Activated gamma-delta T cell treated with Interleukin-2 at 50 U/mL for 16 hours (primary cell): ENCODE measurements at places on chromosomes 6 and 20.

- no peak for DNase-seq
Measured at GRCh38 chr6:85115876-85116275, 334.0 kb upstream of the NT5E start.

DNA sequence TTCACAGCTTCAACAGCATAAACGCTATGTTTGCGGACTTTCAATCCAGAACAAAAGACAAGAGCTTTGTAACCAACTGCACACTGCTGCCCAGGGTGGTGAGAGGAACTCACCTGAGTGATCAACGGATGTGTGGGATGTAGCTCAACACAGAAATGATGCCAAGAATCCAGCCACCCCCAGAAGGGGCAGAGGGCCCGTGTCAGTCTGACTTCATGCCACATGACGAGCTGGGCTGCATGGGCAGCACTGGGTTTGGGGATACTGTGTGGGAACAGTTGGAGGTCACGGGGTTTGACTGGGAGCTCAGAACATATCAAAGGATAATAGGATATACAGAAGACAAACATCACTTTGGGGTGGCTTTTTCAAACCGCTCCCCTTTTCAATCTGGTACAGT, 79.4 kb upstream of the TRAF3IP2 start:
- no peak for DNase-seq

DNA sequence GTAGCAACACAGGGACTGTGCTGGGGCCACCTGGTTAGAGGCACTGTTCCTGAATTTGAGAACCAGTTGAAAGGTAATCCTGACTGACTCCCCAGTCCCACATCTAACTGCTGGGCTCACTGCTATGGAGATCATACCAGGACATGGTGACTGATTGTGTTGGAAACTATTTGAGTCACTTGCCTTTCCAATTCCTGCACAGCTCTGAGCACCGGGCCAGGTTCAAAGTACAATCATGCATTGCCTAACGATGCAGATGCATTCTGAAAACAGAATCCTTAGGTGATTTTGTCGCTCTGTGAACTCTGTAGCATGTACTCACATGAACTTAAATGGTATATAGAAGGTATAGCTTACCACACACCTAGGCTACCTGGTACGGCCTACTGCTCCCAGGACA, 215.3 kb downstream of the BMP7 start:
- DNase-seq, result no peak

- no peak for DNase-seq
Measured at GRCh38 chr20:1835186-1836035, 59.8 kb upstream of the SIRPA start.

- DNase-seq, result no peak
Measured at GRCh38 chr6:85390775-85391174, 59.1 kb upstream of the NT5E start.

- no peak for DNase-seq
Measured at GRCh38 chr6:85111481-85112011, 338.3 kb upstream of the NT5E start.

DNA sequence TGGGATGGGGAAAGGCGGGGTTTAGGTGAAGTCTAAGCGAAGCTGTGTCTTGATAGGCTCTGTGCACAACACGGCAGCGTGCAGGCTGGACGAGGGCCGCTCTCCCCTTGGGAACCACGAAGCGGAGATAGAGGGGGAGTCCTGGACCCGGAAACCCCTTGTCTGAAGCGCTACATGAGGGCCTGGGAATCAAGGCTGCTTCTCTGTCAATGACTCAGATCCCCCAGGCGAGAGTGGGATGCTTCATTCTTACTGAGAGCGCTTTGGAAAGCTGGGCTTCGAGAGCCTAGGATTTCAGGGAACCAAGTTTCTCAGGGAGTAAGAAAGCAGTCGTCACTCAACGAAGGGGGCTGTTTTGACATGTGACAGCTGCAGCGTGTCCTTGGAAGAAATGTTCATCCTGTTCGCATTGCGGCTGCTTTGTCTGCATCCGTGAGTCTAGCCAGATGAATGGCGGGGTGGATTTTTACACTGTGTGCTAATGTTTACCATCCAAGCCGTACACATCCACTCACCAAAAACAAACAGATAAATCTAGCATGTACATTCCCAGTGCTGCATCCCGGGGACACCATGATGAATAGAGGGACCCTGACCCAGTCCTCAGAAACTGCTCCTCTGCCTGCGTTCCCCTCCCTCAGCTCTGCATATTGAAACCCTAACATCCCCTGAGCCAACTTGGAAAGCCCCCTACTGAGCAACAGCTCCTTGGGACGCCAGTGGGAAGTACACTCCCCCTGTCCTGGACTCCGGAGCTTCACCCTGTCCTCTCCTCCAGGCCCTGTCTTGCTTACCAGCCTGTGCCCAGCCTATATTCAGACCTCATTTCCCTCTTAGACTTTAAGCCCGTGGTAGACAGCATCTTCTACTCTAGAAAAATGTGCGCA, 24.5 kb upstream of the RTF2 start:
- DNase-seq, result no peak

- no peak for DNase-seq
Measured at GRCh38 chr20:63268671-63269439, 3.8 kb upstream of the ARFGAP1 start.

GRCh38 chr6:135030056-135030473, 24.6 kb downstream of the HBS1L start:
- DNase-seq, result no peak

GRCh38 chr6:75326557-75327258, 42.1 kb upstream of the TMEM30A start:
- DNase-seq, result no peak

DNA sequence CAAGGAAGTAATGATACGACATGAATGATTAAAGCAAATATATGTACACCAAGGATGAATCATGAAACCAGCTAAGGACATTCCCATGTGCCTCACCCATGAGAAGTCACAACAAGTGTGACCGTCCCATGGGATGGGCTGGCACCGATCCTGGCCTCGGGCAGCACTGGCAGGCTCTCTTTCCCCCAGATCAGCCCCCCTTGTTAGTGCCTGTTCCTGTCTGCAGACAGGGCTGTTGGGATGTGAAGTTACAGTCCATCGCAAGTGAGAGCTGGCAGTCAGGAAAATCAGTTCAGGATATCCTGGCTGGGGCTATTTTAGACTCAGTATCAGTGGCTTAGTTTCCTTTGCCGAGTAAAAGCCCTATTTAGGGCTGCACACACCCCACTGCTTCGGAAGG, 129.2 kb upstream of the SNX9 start:
- DNase-seq, result no peak

GRCh38 chr6:20861481-20861880, 327.2 kb downstream of the CDKAL1 start:
- DNase-seq, result no peak
